ENCODE measurements at places on chromosomes 1 and 21. TPM values are rescaled to one million over a fixed set of nuclear protein-coding genes. Genes with fewer than 3 reads are reported as not detected.

Gene KCNK2
- total RNA-seq = 3.3 TPM

GRCh38 chr1:237712586-237713157 lies 178.1 kb downstream of the ZP4 start:
- no peak for DNase-seq

DNA sequence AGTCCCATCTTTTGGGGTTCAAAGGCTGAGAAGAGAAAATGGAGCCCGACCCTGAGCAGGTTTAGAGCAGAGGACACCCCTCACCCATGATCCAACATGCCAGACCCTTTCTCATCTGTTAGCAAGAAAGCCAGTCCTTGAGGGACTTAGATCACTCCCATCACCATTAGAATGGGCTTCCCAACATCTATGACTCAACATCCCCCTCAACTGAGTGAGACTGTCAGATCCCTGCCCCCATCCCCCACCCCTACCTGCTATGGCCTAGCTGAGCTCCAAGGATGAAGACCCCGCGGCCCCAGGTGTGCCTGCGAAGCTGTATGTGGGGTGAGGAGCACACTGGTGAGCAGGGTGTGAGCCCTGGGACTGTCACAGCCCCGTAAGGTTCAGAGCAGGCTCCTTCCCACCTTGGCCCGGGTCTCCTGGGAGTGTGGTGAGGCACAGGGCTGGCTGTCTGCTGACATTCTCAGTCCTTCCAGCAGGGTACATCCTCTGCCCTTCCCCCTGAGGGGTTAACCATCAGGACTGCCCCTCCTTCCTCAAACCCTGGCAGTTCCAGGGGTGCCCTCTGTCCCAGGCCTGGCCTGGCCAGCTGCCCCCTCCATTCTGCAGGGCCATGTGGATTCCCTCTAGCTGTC lies 21.4 kb upstream of the BLACAT1 start:
- no peak for DNase-seq

DNA sequence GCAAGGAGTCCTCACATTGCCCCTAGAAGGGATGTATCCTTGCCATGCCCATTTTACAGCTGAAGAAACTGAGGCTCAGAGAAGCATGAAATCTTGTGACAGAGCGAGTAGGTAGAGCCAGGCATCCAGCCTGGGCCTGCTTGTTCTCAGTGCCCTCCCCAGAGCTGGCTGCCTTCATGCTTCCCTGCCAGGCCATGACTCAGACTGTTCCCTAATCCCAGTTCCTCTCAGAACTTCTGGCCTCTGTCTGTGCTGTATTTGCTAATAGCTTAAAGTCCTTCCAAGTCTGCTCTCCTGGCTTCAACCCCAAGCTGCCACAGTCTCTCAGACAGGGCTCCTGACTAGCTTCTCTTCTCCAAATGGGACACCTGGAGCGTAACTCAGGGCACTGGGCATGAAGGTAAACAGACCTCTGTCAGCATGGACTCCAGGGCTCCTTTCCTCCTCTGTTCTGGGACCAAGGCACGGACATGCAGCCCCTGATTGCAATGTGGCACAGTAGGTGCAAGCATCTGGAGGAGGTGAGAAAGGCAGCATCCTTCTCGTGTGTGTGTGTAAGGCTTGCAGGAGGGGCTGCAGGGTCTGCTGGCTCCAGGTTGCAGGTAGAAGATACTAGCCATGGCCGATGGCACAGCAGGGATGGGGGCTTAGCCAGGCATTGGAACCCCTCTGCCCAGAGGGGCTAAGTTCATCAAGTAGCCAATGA lies 122.7 kb downstream of the HMGB4 start:
- DNase-seq = no peak

Data from urinary bladder (tissue), 4 donors.